ENCODE measurements at places on chromosomes 1 and 21.

DNA sequence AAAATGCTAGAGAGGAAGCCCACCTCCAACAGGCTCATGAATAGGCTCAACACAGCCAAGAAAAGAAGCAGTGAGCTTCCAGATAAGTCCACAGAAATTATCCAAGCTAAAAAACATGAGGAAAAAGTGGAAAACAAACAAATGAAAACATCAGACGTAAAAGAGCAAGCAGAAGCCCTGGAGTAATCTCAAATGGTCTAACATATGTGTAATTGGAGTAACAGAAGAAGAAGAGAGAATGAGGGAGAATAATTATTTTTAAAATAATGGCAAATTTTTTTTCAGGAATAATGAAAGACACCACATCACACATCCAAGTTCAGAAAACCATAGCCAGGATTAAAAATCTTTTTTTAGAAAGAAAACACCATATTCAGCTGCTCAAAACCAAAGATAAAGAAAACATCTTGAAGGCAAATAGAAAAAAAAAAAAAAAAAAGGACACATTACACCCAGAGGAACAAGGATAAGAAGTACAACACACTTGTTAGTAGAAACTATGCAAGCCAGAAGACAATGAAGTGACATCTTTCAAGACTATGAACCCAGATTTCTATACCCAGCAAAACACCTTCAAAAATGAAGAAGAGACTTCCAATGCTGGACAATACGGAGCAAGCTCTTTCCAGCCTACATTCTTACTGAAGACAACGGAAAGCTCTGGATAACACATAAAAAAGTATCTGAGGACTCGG, 10.6 kb upstream of the SUMO3 start:
- no peak for DNase-seq

- DNase-seq, result no peak
Measured at GRCh38 chr1:240682166-240682858, 70.4 kb upstream of the GREM2 start.

DNA sequence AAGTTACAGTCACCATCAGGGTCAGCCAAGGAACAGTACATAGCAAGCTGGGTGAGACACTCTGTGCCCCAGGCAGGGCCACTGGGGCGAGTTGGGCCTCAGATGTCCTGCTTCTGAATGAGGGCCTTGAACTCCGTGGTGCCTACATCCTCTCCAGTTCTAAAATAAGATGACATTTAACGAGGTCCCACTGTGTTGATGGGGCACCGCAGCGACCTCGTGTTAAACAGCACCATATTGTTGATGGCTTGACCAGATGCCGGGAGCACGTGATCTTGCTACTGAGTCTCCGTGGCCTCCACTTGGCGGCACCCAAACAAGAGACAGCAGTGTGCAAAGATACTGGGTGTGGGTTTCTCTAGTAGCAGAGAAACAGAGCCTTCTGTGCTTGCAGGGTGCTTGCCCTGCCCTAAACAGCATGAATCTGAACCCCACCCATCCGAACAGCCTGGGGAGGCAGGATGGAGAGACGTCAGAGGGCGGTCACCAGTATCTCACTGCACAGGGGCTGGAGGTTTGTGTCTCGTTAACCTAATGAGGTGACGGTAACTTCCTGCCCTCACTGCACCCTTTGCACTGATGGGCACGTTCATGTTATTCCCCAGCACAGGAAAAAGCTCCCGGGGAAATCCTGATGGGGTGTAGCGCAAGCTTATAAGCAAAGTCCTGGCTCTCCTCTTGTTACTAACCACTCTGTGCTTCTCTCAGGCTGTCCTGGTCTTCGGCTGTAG, 324.4 kb downstream of the AJAP1 start:
- DNase-seq, result no peak

GRCh38 chr1:216464489-216464888, 41.2 kb upstream of the USH2A start:
- no peak for DNase-seq

- DNase-seq, result no peak
Measured at GRCh38 chr1:27109103-27109822, 45.7 kb downstream of the SLC9A1 start.

Measured in activated T-cell treated with anti-CD3 and anti-CD28 coated beads, Interleukin-2, amount 50 U/mL, for 24 hours (primary cell).